ENCODE measurements at places on chromosomes 6 and 20.

DNA sequence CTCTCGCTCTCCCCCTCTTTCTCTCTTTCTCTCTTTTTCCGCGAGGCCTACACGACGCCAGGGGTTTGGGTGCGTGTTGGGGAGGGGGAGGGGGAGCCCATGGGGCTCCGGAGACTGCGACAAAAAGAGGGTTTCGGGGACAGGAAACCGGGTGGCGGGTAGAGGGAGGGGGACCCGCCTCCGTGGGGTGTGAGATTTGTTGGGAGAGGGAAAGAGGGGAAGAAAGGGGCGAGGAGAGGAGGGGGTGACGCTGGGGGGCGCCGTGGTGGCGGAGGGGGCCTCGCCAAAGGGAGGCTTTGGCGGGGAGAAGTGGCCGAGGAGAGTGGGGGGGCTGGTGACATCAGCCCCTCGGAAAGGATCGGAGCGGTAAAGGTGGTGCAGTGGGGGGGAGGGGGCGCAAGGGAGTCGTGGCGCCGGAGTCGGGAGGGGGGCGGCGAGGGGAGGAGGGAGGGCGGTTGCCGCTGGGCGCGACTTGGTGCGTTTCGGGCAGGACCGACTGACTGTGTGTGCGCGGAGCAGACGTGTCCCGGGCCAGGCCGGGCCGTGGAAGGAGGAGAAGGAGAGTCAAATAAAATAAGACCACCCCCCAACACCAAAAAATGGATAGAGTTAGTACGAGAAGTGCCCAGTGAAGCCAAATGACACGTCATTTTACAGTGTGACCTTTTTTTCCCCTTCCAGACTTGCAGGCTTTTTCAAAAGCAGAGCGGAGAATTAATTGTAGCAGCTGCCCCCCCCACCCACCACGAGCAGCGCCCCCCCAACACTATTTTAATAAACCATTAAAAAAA lies 39.8 kb downstream of the GNAS start:
- DNase-seq: peak; percentile 84

- DNase-seq: no peak
These were observed 60.7 kb downstream of the GRIK2 start for GRCh38 chr6:101454106-101454676.

DNA sequence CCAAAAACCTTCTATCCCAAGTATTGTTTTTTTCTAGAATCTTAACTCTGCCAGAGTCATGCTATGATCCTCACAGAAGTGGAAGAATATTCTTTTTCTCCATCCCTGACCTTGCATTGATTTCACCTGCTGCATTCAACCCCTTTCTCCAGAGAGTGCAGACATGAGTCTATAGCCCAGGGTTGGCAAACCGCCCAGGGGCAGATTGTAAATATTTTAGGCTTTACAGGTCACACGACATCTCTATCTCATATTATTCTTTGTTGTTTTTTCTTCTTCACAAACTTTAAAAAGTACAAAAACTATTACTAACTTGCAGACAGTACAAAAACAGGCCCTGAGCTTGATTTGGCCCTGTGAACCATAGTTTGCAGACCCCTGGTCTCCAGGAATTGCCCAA lies 112.1 kb upstream of the ASF1A start:
- no peak for DNase-seq

- no peak for DNase-seq
These were observed 662 bp downstream of the ENTPD6 start for GRCh38 chr20:25195962-25196785.

GRCh38 chr20:63017826-63018411 lies 11.2 kb upstream of the BHLHE23 start:
- no peak for DNase-seq

GRCh38 chr6:44258325-44258863 lies 1.1 kb upstream of the SLC35B2 start:
- no peak for DNase-seq

Data from fibroblast of skin of right biceps (primary cell).